ENCODE measurements at places on chromosomes 11 and 22.

DNA sequence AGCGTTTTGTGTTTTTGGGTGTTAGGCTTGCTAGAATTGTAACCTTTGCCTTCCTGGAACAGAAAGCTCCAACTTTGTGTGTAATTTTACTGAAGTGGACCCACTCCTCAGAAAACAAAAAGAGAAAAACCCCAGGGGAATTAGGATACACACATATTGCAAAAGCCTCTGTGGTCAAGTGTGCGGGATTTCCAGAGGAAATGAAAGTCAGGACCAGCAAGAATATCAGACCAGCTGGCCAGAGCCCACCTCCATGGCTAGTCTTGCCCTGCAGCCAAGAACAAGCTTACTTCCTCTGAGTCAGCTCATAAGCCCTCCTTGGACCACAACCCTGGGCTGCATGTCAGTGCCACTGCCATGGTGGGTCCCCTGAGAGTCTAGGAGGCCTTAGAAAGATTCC lies 37.0 kb upstream of the FTH1 start:
- no peak for DNase-seq

- no peak for DNase-seq
These were observed 163.8 kb downstream of the CWF19L2 start for GRCh38 chr11:107293677-107294344.

DNA sequence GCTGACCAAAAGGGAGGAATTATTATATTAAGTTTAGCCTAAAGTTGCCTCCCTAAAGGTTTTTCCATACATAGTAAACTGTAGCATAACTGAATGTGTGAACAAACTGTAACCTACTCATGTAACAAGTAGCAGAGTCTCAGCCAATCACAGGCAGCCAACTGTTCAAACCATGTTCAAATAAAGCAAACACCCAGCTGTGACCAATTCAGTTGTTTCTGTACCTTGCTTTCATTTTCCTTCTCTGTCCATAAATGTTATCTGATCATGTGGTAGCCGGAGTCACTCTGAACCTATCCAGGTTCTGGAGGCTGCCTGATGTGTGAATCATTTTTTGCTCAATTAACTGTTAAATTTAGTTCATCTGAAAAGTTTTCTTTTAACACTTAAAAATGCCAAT lies 373.5 kb downstream of the GUCY1A2 start:
- DNase-seq = no peak

DNA sequence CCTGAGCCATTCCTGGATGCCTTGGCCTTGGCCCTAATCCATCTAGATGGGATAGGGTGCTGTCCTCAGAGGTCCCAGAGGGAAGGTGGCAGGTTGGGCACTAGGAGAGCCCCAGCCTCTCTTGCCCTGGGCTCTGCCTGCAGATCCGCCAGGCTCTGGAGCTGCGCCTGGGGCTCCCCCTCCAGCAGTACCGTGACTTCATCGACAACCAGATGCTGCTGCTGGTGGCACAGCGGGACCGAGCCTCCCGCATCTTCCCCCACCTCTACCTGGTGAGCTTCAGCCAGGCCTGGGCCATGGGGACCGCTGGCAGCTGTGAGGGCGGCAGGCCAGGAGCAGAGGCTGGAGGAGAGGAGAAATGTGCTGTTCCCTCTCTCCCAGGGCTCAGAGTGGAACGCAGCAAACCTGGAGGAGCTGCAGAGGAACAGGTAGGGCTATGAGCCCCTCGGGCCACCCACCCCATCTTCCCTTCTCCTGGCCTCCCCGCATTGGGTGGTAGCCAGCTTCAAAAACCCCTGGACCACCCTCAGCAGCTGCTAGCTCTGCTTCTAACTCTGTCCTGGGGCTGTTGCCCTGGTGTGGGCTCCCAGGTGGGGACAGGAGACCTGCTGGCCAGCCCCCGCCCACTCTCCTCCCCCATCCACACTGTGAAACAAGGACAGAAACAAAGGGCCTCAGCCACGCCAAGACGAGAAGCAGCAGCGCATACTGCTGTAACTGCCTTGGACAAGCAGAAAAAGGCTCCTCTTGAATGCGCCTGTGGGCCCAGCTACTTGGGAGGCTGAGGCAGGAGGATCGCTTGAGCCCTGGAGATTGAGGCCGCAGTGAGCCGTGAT lies 4.9 kb downstream of the SSH3 start:
- no peak for DNase-seq

DNA sequence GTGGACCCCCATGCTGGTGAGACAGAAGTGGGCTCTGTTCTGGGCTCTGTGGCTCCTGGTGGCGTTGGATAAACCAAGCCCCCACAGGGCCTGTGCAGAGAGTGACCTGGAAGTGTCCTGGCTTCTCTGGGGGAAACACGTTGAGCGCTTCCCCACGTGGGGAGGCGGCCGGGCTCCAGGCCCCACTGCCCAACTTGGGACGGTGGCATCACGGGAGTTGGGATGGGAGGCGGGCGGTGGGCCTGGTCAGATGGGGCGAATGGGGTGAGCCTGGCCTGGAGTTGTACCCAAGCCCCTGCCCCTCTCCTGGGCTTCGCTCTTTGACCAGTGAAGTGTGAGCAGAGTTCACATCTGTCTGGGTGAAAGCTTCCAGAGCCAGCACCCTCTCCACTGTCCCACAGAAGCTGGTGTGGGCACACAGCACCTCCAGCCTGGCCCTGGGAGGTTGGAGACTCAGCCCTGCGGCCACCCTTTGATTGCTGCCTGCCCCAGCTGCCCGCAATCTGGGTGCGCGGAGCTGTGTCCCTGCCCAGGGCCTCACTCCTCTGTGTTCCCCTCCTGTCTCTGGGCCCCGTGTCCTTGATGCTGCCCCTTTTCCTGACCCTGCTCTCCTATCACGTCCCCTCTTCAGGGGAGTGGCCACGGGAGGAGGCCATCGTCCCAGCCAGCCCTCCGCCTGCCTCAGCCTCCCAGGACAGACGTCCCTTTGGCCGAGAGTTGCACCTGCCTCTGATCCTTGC lies 14.2 kb downstream of the BRSK2 start:
- no peak for DNase-seq

DNA sequence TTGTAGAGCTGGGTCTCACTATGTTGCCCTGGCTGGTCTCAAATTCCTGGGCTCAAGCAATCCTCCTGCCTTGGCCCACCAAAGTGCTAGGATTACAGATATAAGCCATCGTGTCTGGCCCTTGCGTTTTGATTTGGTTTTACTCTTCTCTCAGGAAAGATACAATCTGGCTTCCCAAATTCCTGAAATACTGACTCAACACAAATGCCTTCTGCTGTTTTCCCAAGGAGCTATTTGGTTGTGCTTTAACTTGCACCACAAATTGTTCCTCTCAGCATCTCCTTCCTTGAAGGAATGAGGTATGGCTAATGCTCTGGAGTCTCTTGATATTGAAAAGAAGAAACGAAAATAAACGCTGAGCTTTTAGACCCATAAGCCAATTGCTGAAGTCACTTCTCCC lies 110.0 kb upstream of the PAX6 start:
- no peak for DNase-seq

DNA sequence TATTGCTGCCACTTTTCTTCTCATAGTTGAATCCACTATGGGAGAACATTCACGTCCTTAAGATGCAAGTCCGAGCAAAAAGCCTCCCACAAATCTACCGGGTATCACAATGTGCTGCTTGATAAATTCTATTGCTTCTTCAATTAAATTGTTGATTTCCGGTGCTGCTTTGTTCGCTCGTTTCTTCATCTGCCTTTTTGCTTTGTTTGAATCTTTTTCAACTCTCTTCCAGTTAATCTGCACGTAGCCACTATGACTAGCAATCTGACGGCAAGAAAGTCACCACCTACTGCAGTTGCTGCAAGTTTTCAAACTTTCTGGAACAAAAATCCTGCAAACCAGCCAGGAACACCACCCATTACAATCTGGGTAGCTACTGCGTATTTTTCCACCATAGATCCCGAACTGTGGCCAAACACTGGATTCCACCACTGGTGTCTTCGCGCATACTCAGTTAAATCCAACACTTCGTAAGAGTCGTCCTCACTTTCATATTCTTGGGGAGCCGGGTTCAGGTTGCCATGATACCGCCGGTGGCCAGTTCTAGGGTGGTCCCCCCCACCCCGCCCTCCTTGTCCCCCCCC lies 59.1 kb downstream of the CLMP start:
- DNase-seq = no peak

GRCh38 chr11:40030867-40031266 lies 1428.6 kb downstream of the LRRC4C start:
- no peak for DNase-seq

- DNase-seq = no peak
These were observed 10.5 kb downstream of the GRIK4 start for GRCh38 chr11:120522021-120522420.

DNA sequence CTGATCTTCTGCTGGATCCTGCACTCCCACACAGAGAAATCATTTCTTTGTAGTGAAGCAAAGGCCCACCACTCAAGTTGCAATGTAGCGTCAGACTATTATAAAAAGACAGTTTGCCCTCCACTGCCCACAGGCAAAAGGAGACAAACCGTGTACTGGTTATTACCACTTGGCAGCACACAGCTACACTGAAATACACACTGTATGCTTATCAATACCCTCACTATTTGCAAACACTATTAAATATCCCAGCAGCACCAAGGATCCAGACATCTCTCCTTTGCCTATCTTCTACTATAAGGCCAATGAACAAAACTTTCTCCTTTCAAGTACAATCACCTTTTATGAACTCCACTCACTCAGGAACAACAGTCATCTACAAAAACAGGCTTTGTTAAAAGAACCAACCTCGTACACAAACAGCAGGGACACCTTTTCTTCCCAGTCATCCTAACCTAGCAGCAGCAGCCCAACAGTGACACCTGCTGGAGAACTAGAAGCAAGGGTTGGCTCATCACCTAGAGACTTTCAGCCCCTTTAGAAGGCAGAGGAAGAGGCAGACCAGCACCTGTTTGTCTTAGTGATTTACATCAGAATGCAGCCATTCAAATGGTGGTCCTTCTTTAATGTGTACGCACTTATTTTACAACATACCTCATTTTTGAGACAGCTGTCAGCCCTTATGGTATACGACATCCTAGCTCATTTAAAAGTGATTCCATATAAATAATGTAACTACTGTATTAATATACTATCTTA lies 56.1 kb downstream of the AMBRA1 start:
- peak; percentile 51 for DNase-seq

- DNase-seq = no peak
These were observed 1265.8 kb upstream of the CNTN5 start for GRCh38 chr11:97754976-97755375.

DNA sequence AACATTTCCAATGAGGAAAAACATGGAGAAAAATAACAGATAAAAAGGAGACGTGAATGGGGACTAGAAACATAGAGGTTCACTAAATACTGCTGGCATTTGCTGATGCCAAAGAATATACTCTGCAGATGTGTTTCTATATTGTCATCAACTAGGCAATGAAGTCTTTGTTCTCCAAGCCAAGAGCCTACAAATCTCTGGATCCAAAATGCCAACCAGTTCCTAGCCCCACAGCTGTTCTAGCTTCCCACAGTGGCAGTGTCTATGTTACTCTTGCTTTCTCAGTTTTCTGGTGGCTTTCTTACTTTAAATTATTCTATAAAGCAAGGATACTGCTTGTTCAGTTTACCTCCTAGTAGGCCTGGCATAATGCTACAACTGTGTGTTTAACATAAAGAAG lies 977.9 kb upstream of the CCDC90B start:
- no peak for DNase-seq

Measured in stimulated activated CD4-positive, alpha-beta T cell treated with anti-CD3 and anti-CD28 coated beads, Interleukin-4, amount 100 ng/mL, for 4 hours (primary cell).